ENCODE measurements at places on chromosomes 4 and X. TPM values are rescaled to one million over a fixed set of nuclear protein-coding genes. Genes with fewer than 3 reads are reported as not detected.

Gene ARAP2
- total RNA-seq, result 0.23 TPM

Gene MAGEA4
- not detected for total RNA-seq

Gene TAF9B
- 18.5 TPM for total RNA-seq

Gene FAM13A
- 1.3 TPM for total RNA-seq

Gene REPS2
- total RNA-seq, result 6.5 TPM

Gene PDLIM3
- 113 TPM for total RNA-seq

Gene GLRB
- 17.5 TPM for total RNA-seq

Gene USP17L19
- total RNA-seq, result not detected

Gene KLHL4
- 65.0 TPM for total RNA-seq

Gene GALNT7
- total RNA-seq, result 53.8 TPM

Gene TAF7L
- total RNA-seq, result not detected

Gene DDIT4L
- total RNA-seq, result 1.7 TPM

Gene AP1AR
- 37.7 TPM for total RNA-seq

All from dermis blood vessel endothelial cell (primary cell).